Left lobe of liver (tissue), 2 donors: ENCODE measurements at places on chromosomes 2 and 18.

GRCh38 chr2:64784168-64785061 lies 130.7 kb upstream of the SERTAD2 start:
- no peak for DNase-seq

GRCh38 chr2:224881846-224882245 lies 160.4 kb downstream of the DOCK10 start:
- DNase-seq = no peak

DNA sequence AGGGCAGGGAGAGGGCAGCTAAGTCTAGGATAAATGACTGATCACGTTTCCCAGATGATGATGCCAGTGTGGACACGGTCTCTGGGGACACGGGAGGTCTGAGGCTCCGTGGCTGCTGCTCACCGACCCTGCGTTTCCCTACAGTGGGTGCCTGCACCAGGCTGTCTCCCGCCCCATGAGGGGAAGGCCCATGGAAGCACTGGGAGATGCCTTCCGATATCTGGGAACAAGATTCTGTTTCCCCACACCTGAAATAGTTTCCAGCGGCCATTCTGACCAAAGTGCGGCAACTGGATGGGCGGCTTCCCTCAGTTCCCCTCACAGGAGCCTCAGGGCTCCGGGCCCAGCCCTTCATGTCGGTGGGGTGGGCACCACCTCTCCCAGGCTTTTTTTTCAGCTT lies 83.1 kb downstream of the EDAR start:
- DNase-seq = peak; percentile 44

- DNase-seq = no peak
Measured at GRCh38 chr18:29250259-29250658, 1073.3 kb upstream of the CDH2 start.

DNA sequence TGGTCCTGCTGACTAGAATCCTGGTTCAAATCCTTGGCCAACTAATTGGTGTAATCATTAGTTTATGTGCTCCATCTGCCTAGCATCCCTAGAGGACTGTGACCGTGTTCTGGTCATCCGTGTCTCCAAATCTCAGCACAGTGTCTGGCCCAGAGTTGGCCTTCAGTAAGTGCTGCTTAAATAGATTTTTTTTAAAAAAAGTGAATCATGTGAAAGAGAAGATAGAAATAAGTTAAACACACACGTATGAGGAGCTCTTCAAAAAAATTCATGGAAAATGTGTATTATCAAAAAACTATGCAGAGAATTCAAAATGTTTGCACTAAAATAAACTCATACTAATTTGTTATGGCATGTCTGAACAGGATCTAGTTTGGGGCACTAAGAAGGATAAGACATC lies 129.3 kb upstream of the TLK1 start:
- no peak for DNase-seq

DNA sequence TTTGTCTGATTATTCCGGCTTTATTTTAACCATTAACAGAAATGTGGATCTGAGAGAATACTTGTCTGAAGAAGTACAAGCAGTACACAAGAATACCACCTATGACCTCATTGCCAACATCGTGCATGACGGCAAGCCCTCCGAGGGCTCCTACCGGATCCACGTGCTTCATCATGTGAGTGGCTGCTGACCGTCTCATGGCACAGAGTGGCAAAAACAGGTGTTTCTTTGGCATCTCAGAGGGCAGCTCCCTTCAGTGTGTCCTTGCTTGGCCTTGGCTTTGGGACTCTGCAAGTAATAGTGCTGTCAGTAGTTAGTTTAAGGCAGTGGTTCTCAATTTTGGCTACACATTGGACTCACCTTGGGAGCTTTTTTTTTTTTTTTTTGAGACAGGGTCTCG lies 23.1 kb downstream of the SFTPB start:
- no peak for DNase-seq

- no peak for DNase-seq
Measured at GRCh38 chr2:159497847-159498246, 118.5 kb downstream of the BAZ2B start.

DNA sequence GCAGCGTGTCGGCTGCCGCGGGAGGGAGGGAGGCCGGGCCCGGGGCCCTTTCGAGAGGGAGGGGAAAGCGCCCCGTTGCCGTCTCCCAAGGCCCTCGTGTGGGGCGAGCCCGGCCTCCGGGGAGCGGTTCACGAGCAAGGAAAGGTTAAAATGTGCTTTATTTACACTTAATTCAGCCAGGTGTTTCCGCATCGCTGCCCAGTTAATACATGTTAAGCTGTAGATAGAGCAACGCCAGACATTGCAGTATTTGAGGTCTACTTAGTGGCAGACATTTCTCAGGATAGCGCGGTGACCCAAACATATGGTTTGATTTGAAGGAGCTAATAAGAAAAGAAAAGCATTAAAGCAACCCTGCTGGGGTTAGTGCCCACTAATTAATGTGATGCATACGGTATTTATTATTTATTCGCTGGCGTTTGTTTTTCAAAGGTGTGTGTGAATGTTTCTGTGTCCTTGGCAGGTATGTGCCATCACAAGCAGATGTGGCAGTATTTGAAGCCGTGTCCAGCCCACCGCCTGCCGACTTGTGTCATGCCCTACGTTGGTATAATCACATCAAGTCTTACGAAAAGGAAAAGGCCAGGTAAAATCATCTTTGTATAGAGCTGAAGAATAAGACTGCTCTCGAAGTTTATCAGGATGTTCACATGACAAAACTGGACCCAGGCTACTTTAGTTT lies 571 bp downstream of the EEF1B2 start:
- DNase-seq = no peak

- no peak for DNase-seq
Measured at GRCh38 chr2:158394453-158394852, 62.1 kb downstream of the CCDC148 start.

GRCh38 chr18:63342206-63342605 lies 22.6 kb upstream of the BCL2 start:
- DNase-seq = no peak

DNA sequence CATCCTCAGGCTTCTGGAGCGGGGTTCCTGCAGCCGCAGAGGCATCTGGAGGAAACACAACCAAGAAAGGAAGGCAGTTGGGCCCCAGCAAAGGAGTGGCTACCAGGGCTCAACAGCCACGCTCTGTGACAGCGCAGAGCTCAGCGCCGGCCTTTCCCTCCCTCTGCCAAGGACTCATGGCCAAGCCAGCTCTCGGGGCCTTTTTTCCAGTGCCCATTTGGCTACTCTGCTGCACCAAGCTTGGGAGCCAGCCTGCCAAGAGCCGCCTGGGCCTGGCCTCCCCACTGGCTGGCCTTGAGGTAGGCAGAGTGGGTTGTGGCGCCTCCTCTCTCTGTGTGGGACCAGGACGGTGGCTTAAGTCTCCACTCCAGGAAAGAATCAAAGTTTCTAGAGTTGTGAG lies 7.2 kb upstream of the CCDC74A start:
- no peak for DNase-seq

- DNase-seq = no peak
Measured at GRCh38 chr2:97662386-97662894, 1.4 kb downstream of the ACTR1B start.

- DNase-seq = no peak
Measured at GRCh38 chr2:30366199-30366691, 80.8 kb upstream of the LCLAT1 start.

GRCh38 chr2:1414121-1414520 lies 858 bp downstream of the TPO start:
- DNase-seq = no peak

DNA sequence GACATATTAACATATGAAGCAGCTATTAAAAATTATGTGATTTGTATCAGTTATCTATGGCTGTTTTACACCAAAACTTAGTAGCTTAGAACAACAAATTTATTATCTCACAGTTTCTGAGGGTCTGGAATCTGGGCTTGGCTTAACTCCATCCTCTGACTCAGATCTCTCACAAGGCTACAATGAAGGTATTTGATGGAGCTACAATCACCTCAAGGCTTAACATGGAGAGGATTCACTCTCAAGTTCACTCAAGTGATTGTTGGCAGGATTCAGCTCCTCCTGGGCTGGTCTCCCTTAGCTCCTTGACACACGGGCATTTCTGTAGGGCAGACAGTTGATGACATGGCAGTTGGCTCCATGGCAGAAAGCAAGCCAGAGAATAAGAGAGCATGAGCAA lies 133.0 kb upstream of the SLC14A2 start:
- DNase-seq = no peak

DNA sequence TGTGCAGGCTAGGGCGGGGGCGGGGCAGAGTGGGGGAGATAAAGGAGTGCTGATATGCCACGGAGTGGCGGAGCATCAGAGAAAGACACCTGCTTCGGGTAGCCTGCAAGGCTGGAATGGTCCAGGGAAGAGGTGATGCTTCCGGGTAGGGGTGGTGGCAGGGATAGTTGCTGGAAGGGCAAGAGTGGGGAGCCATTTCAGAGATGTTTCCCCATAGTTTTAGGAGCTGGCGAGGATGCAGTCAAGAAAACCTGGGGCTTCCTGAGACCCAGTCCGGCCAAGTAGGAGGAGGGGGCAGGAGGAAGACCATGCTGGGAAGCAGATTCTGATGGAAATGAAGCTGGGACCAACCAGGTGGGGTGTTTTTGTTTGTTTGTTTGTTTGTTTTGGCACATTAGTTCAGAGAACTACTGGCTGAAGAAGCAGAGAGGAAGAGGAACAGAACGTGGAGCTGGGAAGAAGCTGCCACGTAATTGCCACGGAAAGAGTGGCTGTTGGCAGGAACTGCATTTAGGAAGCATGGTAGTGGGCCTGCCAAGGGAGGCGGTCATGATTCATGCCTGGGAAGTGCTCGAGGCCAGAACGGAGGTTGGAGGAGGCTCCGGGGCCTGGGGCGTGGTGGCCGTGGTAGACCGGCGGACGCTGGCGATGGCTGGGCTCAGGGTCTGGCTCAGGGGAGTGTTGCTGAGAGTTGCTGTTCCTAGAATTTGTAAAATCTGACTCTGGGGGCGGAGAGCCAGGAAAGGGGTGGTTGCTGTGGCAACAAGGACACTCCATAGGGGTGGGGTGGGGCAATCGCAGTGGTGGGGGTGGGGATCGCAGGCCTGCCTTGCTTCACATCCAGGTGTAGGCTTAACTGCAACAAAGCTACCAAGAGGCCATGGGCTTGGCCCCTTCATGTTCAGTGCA lies 8.6 kb upstream of the INPP5D start:
- DNase-seq = peak; percentile 36

DNA sequence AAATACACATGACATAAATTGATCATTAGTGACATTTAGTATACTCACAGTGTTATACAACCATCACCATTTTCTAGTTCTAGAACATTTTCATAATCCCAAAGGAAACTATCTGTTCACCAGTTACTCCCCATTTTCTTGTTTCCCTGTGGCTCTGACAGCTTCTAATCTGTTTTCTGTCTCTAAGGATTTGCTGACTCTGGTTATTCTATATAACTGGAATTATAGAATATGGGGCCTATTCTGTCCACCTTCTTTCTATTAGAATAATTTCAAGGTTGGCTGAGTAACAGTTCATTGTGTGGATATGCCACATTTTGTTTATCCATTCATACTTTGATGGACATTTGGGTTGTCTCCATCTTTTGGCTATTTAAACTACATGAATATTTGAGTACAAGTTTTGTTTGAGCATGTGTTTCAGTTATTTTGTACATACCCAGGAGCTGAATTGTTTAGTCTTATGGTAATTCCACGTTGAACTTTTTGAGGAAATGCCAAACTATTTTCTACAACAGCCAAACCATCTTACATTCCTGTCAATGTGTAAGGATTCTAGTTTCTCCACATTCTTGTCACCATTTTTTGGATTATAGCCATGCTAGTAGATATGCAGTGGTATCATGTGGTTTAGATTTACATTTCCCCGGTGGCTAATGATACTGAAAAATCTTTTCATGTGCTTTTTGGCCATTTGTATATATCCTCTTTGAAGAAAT lies 20.5 kb downstream of the KIAA1328 start:
- no peak for DNase-seq

- DNase-seq = peak; percentile 59
Measured at GRCh38 chr18:70288171-70288850, 534 bp upstream of the SOCS6 start.

- no peak for DNase-seq
Measured at GRCh38 chr2:169965495-169965894, 138.2 kb downstream of the UBR3 start.

GRCh38 chr2:223494496-223494895 lies 107.7 kb downstream of the SCG2 start:
- DNase-seq = no peak

- DNase-seq = no peak
Measured at GRCh38 chr2:75920859-75921551, 210.3 kb upstream of the GCFC2 start.

DNA sequence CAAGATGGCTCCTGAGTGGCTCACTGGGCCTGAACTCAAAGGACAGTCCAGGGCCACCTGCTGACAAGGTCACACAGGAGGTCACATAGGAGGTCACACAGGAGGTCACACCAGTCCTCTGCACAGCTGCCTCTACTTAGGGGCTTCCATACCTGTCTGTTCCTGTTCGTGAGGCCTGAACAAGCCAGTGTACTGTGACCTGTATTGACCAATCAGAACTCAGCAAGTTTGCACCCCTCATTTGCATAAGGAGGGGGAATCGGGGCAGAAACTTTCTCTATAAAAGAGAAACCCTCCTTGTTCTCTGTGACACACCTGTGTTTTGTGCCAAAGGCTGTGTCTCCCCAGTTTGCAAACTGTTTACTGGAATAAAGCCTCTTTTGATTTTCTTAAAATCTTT lies 478.9 kb downstream of the EIPR1 start:
- no peak for DNase-seq

DNA sequence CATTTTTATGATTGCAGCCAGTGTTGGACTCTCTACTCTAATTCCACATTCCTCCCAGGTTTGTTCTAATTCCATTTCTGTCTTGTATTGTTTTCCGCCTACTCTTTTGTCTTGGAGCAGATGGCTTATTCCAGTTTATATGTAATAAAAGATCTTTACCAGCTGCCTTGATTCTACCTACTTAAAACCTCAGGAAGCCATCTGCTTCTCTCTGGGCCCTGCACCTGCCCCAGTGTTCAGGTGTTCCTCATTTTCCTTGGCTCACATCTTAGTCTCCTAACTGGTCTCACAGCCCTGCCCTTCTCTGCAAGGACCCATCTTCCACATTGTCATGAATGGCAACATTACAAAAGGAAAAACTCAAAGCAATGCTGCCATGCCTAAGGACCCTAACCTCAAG lies 21.0 kb upstream of the IL37 start:
- DNase-seq = no peak

GRCh38 chr2:223576873-223577272 lies 25.3 kb downstream of the SCG2 start:
- no peak for DNase-seq
